Stimulated activated CD8-positive, alpha-beta memory T cell treated with anti-CD3 and anti-CD28 coated beads, Interleukin-15, amount 100 ng/mL, for 24 hours (primary cell): ENCODE measurements at places on chromosomes 16 and 17.

DNA sequence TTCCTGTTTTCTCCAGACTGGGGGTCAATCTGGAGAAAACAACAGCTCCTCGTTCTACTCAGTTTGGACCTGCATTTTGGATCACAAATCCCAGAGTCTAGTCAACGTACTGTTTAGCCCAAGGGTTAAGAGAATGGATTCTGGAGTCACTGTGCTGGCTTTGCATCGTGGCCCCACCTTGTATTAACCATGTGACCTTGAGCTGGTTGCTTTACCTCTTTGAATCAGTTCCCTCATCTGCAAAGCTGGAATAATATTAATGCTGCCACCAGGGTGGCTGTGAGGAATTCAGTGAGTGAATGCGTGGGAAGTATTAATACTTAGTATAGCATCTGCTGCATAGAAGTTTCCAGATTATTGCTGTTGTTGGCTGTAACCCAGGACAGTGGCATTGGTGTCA is 11.3 kb upstream of the DHRS7C start:
- DNase-seq: no peak

- no peak for DNase-seq
Observed at GRCh38 chr17:77279448-77280303, 138.9 kb downstream of the SEC14L1 start.

- no peak for DNase-seq
Observed at GRCh38 chr16:22052980-22053379, 39.4 kb upstream of the VWA3A start.

DNA sequence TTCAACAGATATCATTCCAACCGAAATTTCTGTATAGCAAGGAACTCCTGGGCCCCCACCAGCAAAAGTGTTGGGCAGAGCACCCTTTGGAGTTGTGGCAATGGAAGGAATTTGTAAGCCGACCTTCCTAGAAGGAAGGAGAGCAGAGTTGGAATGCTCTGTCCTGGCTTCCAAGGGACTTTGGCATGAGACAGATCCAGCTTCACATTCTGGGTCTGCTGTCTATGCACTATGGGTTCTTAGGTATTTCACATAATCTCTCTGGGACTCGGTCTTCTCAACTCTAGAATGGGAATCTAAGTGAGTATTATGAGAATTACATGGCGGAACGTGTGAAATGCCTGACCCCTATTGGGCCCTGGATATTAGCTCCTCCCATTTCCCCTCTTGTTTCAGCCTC is 63.2 kb upstream of the MARCHF10 start:
- no peak for DNase-seq

- no peak for DNase-seq
Observed at GRCh38 chr17:40859536-40859935, 7.5 kb downstream of the KRT12 start.

DNA sequence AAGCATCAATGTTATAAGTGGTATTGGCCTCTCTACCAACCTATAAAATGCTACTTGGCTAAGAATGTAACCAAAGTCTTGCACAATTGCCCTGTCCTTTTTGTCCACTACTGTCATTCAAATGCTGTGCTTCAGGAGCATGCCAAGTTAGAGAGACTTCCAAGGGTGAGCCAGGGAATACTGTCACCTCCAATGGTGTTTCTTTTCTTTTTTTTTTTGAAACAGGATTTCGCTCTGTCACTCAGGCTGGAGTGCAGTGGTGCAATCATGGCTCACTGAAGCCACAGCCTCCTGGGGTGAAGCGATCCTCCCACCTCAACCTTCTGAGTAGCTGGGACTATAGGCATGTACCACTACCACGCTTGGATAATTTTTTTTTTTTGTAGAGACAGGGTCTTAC is 43.7 kb upstream of the ERN1 start:
- DNase-seq: no peak

GRCh38 chr17:8922928-8923327 is 42.6 kb downstream of the PIK3R5 start:
- DNase-seq: no peak

- no peak for DNase-seq
Observed at GRCh38 chr16:23848958-23849357, 13.2 kb downstream of the PRKCB start.

DNA sequence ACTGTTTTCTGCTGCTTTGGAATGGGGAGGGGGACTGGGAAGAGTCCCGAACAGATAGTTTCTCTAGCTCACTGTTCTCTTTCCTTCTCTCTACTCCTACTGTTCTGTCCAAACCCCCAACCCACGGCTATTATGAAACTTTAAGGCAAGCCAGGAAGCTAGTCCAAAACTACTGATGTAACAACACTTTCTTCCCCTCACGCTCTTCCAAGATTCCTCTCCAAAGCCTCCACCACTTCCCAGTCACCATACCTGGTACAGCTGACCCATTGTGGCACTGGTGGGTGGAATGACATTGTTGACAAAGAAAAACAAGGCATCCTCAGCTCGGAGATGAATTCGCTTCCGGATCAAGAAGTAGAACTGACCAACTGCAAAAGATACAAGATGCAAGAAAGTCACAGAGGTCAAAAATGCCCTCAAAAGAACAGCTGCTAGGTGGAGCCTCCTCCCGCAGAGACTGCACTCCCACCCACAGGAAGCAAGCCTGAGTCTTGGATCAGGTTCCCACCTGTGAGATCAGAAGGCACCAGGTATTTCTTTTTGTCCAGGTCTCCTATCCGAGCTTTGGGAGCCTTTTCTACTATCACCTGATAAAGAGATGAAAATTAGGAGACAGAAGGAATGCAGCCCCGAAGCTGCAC is 1.0 kb downstream of the GABARAP start:
- no peak for DNase-seq

GRCh38 chr17:27360507-27360906 is 66.6 kb downstream of the WSB1 start:
- DNase-seq: no peak

- no peak for DNase-seq
Observed at GRCh38 chr17:81804559-81805399, 829 bp downstream of the GCGR start.

- no peak for DNase-seq
Observed at GRCh38 chr17:76833034-76833644, 35.1 kb upstream of the MGAT5B start.

- no peak for DNase-seq
Observed at GRCh38 chr17:17030515-17031211, 11.6 kb upstream of the MPRIP start.
